Endothelial cell of umbilical vein (primary cell): ENCODE measurements at places on chromosomes 5 and 9. TPM values are rescaled to one million over a fixed set of nuclear protein-coding genes. Genes with fewer than 3 reads are reported as not detected.

- H3K27ac ChIP-seq: peak overlapping the region; percentile 69
- no peaks in the 10 kb centered on the region for H3K27me3 ChIP-seq
- peak overlapping the region; percentile 69 for H3K4me3 ChIP-seq
- peaks cover 10% of the 10 kb centered on the region for H3K4me1 ChIP-seq
- H3K36me3 ChIP-seq: no peaks in the 10 kb centered on the region
These were observed 734 bp downstream of the KIF27 start for GRCh38 chr9:83920469-83920926.

DNA sequence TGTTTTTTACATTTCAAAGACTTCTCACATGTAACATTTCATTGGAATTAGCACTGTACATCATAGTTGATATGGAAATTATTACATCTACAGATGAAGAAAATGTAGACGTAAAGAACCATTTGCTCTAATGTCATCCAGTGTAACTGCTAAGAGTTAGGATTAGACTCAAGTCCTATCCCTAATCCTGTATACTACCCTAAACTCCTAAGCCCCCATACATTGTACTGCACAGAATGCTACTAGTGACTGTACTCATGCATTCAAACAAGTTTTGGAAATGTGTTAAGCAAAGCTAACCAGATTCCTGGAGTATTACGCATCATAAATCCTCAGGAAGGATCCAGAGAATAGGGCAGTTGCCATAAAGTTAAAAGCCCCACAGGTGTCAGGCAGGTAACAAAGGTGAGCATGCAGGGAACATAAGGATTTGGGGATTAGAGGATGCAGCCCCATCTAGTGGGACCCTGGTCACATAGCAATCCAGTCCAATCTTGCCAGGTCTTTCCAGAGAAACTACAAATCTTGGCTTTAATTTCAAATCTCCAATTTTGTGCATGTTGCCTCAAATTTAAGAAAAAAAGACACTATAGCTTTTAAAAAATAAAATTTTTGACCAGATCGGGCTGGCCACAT, 32.0 kb downstream of the HAVCR1 start:
- no peaks in the 10 kb centered on the region for H3K27me3 ChIP-seq
- no peaks in the 10 kb centered on the region for H3K36me3 ChIP-seq
- no peaks in the 10 kb centered on the region for H3K4me1 ChIP-seq
- H3K4me3 ChIP-seq: no peak overlapping the region
- no peak overlapping the region for H3K27ac ChIP-seq

- H3K4me3 ChIP-seq: no peak overlapping the region
- H3K4me1 ChIP-seq: no peaks in the 10 kb centered on the region
- DNase-seq: no peak
- H3K27ac ChIP-seq: no peak overlapping the region
These were observed 485.7 kb downstream of the SPATA31D1 start for GRCh38 chr9:82474235-82474634.

DNA sequence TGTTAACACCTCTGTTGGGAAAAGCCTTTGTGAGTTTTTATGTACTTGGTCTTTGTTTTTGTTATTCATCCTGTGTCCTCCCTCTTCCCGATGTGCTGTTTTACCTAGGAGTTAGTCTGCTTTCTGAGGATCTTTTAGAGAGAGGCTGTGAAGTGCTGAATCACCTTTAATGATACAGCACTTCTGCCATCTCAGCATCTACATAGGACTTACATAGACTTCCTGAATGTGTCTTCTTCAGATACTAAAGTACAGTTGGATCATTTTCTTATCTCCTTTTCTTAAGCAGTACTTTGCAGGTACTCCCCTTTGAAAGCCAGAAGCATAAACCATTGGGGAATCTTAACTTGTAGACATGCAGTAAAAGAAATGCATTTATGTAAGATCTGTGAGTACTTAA, 31.5 kb downstream of the OTULIN start:
- H3K36me3 ChIP-seq: peaks cover 17% of the 10 kb centered on the region
- DNase-seq: no peak
- no peak overlapping the region for H3K27ac ChIP-seq
- no peaks in the 10 kb centered on the region for H3K4me1 ChIP-seq

DNA sequence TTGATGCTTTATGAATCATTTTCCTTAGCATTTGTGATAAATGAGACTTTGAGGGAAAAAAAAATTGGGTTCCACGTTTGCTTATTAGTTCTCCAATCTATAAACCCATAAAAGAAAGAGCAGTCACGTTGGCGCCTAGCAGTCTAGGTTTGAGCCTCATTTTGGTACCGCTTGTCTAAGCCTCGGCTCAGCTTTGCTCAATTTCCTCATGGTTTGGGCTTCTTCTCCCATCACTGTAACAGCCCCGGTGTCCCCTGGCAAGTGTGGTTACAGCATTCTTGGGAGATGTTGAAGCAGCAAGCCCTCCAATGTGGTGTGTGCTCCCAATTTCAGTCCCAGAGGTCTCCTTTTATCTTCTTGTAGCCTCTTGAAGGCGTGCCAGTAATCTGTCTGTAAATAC, 578.4 kb downstream of the CDK5RAP2 start:
- DNase-seq: no peak
- no peak overlapping the region for H3K27ac ChIP-seq
- H3K27me3 ChIP-seq: no peaks in the 10 kb centered on the region
- no peaks in the 10 kb centered on the region for H3K36me3 ChIP-seq
- H3K4me1 ChIP-seq: no peaks in the 10 kb centered on the region
- H3K4me3 ChIP-seq: no peak overlapping the region

DNA sequence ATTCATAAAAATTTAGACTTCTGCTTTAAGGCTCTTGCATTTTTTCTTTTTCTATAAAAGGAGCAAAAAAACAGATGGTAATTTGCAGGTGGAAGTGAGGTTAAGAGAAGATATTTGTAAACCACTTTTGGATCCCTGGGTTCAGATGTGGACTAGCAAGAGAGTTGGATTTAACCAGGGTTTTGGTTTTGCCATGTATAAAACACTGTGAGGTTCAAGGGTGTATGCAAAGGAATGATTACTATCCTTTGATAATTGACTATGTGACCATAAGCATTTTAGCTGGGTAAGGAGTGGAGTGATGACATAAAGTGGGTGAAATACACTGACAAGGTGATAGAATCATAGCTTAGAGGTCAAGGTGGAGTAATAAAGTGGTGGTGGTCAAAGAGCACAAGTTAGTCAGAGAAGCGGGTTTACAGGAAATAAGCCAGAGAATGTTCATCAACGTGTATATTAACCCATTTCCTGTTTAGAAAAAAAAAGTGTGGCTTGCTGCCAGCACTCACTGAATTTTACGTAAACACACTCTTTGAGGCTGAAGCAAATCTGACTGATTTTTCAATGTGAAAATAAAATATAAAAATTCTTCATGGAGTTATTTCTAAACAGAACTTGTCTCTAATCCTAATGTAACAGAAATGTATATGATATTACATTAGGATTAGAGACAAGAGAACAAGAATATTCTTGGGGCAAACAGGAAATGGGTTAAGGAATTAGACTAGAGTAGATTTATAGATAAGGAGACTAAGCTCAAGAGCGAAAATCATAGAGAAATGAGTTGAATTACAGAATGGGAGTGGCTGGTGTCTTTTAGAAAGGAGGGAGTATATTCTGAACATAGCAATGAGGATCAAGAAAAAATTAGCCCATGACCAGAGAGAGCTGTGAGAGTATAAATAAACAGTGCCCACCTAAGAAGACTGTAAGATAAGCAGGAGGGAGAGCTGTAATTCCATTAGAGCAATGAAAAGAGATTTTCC, 74.5 kb downstream of the CDKN2A start:
- H3K4me3 ChIP-seq: no peak overlapping the region
- H3K27me3 ChIP-seq: no peaks in the 10 kb centered on the region
- H3K36me3 ChIP-seq: no peaks in the 10 kb centered on the region
- H3K4me1 ChIP-seq: peaks cover 18% of the 10 kb centered on the region

FST gene
- total RNA-seq: 13.4 and 46.0 TPM in 2 replicates

PCDHB7 gene
- 0.27 and 0.48 TPM in 2 replicates for total RNA-seq
